ENCODE measurements at places on chromosomes 6 and 20.

DNA sequence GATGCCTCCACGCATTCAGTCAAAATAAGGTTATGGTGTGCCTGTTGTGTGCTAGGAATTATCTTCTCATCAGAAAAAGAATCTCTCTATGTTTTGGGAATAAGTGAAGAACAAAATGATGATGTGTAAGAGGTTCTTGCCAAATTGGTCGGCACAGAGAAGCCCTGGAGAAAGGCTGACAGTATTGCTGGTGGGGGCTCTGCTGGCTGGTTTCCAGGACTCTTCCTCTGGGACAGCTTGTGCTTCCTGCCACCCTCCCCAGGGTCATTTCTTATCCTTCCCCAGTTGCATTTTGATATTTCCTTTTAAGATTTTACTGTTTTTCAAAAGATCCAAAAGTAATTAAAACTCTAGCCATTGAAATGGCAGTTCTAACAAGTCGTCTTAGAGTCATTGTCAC lies 22.1 kb downstream of the CST4 start:
- DNase-seq: no peak

- no peak for DNase-seq
Measured at GRCh38 chr6:21395121-21395520, 198.4 kb upstream of the SOX4 start.

DNA sequence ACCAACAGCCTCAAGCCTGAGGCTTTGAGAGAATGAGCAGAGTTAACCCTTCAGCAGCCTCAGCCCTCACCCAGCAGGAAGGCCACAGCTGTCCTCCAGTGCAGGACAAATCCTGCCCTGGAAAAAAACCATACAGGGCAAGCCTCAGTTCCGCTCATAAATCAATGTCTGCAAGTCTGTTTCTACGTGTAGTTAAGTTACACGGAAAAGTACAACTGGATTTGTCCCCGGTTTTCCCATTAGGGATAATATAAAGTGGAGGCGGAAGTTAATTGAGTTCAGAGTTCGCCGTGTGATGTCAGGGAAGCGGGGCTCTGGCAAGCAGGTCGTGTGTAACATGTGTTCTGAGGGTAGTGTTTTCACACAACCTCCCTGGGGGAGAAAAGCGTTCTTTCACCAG lies 44.2 kb upstream of the EYA2 start:
- no peak for DNase-seq

DNA sequence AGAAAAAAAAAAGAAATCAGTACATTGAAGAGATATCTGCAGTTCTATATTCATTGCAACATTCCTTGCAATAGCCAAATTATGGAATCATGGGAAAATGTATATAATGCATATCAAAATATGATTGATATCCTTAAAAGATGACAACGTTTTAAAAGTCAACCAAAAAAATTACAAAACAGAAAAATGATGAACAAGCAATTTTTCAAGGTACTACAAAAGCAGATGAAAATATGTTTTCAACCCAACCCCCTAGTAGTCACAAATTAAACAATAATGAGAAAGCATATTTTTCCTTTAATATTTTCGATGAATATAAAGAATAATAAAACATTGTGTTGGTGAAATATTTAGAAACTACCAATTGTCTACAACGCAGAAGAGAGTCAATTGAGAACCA lies 497.6 kb downstream of the MEI4 start:
- no peak for DNase-seq

DNA sequence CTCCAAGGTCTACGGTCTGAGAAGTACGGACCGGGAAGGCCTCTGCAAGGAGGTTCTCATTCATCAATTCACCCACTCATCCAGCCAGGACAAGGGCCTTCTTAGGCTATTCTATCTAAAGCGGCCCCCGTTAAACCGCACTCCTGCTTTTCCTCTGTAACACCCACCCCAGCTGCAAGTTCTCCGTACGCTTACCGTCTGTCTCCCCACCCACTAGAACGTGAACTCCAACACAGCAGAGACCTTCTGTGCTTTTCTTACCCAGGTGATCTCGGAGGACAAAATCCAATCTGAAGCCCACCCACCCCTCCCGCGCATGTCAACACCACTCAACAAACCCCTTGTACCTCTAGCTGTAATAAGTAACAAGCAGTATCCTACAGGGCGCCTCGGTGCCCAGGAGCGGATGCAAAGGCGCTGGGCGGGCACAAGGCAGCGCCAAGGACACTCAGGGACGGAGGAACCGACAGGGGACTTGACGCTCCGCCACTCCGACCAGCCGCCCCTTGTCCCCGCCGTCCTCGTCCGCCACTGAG lies 351 bp downstream of the AURKA start:
- DNase-seq: no peak

- no peak for DNase-seq
Measured at GRCh38 chr20:60263725-60264709, 305.8 kb downstream of the CDH26 start.

DNA sequence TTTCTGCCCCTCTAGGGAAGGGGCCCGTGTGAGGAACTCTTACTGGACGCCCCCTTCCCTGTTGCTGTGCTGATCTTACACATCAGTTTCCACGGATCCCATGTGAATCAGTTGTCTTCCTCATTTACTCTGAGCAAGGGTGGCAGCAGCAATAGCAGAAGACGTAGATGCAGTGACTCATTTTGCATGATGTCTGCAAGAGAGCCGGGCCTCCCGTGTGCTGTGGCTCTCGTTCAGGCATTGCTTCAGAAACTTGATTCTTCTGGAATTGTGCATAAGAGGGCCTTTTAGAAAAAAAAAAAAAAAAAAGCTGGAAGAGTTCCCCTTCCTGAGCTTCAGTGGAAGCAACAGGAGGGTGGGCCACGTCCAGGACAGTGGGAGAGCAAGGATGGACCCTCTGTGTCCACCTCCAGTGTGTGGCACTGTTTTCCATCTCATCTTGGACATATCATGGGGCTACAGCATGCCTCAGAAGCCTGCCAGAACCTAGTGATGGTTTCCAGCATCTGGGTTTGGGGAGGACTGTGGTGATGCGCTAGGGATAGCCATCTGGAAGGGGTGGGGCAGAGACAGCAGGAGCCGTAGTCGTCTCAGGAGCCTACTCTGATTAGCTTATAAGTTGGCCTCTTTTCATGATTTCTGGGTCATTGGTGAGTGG lies 62.1 kb downstream of the FOXO3 start:
- DNase-seq: peak; percentile 86

DNA sequence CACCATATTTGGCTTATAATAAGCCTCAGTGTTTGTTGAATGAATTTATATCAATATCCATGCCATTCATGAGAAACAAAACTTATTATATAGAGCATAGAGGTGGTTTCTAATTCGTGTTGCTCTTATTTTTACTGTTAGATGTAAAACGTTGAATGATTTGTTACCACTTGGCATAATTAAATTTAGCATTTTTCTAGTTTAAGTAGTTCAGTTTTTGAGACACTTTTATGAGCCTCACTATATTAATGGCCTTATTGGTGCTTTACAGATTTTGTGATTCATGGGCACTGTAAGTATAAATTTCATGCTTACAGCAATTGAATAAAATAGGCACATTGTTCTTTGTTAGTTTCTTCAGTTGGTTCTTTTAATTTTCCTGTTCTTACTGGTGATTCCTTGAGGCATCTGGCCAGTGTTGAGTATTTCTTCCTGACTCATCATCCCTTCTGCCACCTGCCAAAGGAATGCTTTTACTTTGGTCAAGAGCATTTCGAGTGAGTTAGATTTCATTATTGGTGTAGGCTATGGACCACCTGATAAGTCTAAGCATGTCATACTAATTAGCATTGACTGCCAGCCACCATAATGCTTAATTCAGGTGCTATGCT lies 34.8 kb downstream of the CDKAL1 start:
- no peak for DNase-seq

DNA sequence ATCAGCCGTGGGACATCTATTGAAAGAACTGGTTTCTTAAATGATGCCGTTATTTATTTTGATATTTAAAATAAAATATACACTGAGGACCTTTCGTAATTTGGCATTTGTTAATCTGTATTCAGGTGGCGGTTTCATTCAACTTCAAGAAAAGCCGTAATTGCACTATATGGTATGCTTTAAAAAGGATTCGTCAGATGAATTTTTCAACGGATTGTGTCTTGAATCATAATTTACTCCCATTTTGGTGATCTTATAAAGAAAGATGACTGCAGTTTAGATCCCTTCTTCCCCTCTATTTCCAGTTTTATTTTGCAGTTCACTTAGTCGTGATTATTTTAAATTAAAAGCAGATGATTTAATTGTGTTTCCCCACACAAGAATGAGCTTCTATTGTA lies 761 bp downstream of the KLHL32 start:
- no peak for DNase-seq

- no peak for DNase-seq
Measured at GRCh38 chr6:129744201-129744879, 34.4 kb upstream of the ARHGAP18 start.

DNA sequence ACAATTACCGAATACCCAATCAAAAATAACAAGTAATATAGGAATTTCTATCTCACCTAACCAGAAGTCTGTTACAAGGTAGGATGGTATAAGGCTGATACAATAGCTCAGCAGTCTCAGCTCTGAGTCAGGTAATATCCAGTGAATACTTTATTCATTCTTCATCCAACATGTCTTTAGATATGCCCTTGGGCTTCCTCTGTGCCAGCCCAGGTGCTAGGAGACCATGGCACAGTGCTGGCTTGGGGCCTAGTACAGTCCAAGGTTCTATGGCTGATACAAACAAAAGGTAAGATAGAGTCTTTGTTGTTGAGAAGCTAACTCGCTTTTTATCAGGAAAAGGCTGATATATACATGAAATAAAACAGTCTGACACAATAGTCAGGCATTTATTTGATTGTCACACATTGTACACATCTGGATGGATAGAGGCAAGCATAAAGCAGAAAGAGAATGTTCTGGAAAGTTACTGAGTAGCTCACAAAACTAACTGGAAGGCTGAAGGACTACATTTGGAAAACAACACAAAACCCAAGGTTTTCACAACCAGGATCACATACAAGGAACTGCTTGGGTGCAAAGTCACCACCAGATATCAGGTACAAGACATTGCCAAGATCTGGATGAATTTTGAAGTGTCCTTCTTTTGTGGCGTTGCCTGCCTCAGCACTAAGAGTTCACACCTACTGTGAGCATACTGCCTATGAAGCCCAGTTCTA lies 110.4 kb upstream of the SCAF8 start:
- DNase-seq: no peak

DNA sequence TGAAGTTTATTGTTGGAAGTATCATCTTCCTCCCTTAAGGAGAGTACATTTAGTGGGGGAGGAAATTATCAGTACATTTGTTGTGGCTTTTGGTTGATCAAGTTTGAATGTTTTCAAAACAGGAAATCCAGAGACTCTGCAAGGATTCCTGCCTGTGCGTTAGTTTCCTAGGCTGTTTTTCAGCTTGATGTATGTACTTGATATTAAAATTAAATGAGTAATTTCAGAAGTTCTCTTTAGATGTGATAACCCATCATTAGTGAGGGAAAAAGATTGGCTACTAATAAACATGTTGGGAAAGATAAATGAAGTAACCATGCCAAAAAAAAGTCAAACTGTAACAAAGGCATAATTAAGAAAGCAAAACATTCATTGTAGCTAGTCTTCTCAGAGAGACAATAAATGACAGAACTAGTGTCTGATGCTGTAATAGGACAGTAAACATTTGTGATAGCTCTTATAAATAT lies 88.0 kb upstream of the TULP1 start:
- DNase-seq: no peak

- no peak for DNase-seq
Measured at GRCh38 chr6:11211254-11211653, 21.2 kb downstream of the NEDD9 start.

DNA sequence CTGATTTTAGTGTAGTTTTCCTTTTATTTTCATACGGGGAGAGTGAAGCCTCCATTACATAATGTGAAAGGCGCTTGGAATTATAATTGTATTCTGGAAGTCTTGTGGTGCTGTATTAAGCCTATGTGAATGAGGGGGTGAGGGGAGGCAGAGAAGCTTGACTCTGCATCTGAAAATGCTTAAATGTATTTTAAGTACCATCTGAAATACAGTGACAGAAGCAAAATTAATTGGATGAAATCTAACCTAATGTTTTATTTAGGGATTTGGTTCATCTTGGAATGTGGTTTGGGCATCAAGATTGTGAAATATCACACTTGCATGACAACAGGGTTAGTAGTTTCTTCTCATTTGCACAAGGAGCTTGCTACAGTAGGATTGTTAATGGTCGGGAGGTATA lies 41.2 kb downstream of the TMEM200A start:
- no peak for DNase-seq

GRCh38 chr20:8385247-8385646 lies 253.2 kb downstream of the PLCB1 start:
- DNase-seq: no peak

GRCh38 chr20:34179637-34180360 lies 61.4 kb upstream of the ASIP start:
- no peak for DNase-seq

- DNase-seq: no peak
Measured at GRCh38 chr6:170041526-170041925, 249.4 kb downstream of the DLL1 start.
